Activated CD8-positive, alpha-beta memory T cell treated with anti-CD3 and anti-CD28 coated beads for 1 hour (primary cell): ENCODE measurements at places on chromosomes 6 and 20.

DNA sequence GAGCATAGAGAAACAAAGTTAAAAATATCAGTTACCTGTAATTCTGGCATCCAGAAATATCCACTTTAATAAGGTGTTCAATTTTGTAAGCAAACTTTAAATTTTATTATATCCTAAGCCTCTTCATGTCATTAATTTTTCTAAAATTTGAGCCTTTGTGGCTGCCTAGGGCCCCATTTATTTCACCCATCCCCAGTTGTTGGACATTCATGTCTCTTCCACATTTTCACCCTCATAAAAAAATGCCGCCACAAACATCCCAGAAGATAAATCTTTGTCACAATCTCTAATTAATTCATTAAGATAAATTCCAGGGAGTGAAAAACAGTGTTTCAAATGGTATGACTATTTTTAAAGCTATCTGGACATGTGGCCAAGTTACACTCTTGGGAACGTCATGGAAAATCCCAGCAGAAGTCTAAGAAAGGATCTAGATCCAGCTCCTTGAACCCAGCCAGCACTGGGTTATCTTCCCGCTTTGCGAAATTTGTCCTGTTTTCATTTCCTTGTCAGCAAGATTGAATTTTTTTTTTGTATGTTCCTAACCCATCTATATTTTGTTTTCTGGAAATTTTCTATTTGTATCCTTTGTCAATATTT lies 97.2 kb downstream of the TMEM242 start:
- no peak for DNase-seq

- no peak for DNase-seq
Measured at GRCh38 chr6:10465629-10466499, 51.0 kb upstream of the TFAP2A start.

DNA sequence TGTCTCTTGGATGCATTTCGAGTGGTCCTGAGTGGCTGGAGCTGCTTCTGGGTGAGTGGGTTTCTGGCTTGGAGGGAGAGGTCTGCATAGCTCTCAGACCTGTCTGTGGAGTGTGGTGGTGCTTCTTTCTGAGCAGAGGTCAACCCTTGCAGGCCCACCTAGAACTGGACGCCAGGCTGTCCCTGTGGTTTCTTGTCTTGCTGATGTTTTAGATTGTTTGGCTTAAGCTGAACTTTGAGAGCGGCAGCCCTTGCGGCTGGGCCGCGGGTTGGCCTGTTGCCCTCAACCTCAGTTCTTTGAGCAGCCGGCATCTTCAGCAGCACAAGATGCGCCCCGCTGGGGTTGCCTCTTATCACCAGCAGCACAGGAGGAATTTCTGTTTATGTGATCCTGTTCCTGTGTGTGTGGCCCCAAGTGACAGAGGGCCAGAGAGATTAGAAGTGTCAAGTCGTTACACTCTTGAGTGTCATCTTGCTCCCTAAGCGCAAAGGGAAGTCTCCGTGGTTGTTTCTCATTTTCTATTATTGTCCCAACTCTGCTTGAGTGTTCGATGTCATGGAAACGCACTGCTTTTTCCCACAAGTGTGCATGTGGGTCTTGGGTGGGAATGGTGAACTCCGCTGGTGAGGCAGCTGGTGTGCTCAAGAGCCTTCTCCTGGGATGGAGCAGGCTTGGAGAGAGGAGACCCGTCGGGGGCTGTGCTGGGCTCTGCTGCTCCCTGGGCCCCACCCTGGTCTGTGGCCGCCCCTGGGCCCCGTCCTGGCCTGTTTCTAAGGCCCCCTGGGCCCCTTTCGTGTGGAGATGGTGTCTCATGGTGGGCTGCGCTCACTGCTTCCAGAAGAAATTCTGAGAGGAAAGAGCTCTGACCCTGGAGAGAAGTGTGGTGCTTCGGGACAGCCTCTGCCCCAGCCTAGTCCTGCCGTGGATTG lies 20.1 kb upstream of the SLC22A1 start:
- DNase-seq: no peak

DNA sequence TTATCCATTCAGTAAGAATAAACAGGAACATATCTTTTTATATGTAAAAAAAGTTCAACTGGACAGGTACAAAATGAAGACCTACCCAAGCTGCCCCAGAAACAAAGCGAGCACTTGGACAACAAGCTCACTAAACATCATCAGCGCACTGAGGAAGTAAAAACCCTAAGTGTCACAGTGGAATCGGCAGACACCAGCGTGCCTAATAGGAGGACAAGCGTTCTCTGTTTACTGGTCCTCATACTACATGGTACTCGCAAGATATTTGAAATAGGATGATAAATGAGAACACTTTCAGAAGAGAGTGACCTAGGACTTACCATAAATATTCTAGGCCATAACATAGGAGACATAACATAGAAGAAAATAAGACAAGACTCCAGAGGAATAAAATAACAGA lies 18.2 kb downstream of the MAP7 start:
- DNase-seq: no peak

DNA sequence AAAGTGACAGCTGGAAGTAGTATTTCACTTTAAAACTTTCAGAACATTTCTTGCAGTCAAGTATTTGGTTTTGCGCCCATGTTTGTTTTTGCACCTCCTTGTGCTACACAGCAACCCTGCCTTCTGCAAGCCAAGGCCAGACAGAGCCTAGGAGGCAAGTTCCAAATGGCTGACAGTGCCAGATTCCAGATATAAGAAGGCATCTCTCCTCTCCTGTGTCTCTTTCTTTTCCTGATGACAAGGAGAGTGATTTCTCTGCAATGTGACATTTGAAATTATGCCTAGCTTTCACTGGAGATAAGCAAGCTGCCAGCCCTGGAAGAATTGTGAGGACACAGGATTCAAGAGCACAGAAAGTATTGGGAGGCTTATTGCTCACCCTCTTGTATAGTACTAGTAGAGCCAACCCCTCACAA lies 149.1 kb upstream of the TENT5A start:
- DNase-seq: no peak

DNA sequence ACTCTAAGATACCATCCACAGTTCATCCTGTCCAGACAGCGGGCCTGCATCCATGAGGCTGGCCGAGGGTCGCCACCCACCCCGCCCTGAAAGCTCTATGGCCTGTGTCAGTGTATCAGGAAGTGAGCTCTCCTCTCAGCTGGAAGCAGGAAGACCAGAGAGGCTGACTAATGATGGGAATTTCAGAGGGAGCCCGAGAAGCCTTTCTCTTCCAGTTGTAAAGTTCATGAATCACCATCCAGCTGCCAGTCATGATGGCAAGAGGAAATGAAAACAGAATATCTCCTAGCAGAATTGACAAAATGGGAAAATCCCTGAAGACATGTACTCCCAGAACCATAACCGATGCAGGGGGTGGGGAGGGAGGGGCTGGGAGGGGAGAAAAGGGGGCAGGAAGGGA lies 109.6 kb upstream of the RPS6KA2 start:
- DNase-seq: no peak

- DNase-seq: no peak
Measured at GRCh38 chr6:1850121-1850839, 240.6 kb downstream of the FOXC1 start.

GRCh38 chr6:39322306-39322850 lies at the start of gene KCNK16:
Gene KCNK16, minus strand, starts transcription at chr6:39322702. Its CDS starts 162 bp downstream, at chr6:39322540.
- DNase-seq: no peak

GRCh38 chr6:144150710-144151657 lies 667 bp downstream of the STX11 start:
- peak; percentile 22 for DNase-seq

- no peak for DNase-seq
Measured at GRCh38 chr6:154404791-154405400, 48.3 kb upstream of the IPCEF1 start.

DNA sequence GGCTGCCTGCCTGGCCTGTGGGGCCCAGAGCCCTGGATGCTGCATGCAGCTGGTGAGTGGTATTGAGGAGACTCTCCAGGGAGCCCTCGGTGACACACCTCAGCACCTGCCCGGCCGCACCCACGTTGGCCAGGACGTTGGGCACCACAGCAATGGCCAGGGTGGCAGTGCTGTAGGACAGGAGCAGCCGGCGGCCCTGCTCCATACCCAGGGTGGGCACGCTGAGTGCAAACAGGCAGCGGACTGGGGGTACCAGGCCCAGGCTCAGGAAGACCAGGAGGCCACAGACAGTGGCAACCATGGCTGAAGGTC lies 4.7 kb downstream of the OCSTAMP start:
- DNase-seq: no peak

DNA sequence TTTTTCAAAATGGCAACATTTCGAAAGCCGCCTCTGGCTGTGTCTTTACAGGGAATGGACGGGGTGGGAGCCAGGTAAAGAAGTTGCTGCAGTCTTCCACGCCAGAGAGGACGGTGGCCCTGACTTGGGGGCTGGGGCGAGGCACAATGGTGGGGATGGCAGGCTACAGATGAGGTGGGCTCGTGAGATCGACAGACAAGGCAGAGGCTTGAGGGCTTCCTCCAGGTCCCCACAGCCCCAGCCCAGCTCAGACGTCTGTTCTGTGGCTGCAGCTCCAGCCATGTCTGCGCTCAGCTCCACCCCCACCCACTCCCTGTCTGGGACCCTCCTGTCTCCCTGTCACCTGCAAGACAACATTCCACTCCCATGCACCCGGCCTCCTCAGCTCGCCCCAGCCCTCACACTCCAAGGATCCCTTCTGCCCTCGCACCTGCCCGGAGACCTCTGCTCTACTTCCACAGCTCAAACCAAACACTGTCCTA lies 7.4 kb upstream of the C20orf144 start:
- no peak for DNase-seq

DNA sequence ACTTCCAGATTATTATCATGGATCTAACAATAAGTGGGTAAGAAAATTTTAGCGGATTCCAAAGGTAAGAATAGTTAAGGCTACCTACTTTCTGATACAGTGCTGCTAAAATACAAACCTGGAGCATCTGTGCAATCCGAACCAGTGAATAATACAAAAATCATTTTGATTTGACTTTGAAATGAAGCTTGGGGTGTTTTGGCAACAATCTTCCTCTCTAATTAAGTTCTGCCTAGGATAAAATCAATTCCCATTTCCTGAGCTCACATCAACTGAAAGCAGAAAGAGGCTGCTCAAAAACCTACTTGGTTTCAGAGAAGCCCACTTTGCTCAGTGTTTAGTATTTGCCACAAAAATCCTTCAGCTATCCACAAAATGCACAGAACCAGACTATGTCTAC lies 18.7 kb upstream of the SH3BGRL2 start:
- DNase-seq: no peak

GRCh38 chr6:3868544-3868943 lies 19.4 kb downstream of the FAM50B start:
- DNase-seq: no peak

- no peak for DNase-seq
Measured at GRCh38 chr6:6439778-6440177, 119.3 kb upstream of the F13A1 start.

GRCh38 chr6:137883400-137884148 lies 16.5 kb downstream of the TNFAIP3 start:
- DNase-seq: no peak

DNA sequence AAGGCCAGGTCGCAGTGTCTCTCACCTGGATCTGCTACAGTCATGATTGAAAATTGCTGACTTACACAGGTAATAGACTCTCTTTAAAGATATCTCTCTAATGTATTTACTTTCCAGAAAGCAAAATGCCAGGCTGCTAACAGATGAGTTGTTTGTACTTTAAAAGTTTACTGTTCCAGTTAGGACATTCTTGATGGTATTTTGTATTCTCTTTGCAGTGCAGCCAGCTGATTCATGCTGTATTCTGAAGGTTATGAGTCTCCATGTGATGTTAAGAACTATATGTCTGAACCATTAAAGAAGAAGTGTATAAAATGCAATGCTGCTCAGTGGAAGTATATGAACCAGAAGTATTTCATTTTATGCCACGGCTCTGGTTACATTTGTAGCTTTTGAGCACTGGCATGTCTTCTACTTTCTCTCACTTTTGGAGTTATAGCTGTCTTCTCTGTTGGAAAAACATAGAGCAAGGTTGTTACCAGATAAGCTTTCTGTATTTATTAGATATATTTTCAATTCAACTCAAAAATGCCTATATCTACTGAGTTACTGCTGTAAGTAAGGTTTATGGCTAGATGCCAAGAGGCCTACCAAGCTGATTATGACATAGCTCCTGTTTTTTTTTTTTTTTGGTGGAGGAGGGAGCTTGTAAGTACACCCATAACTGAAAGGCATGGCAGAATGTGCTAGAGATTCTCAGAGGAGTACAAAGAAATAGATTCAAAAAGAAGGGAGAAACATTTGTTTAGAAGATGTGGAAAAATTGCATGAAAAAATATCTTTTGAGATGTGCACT lies 130.5 kb upstream of the MAN1A1 start:
- DNase-seq: no peak

DNA sequence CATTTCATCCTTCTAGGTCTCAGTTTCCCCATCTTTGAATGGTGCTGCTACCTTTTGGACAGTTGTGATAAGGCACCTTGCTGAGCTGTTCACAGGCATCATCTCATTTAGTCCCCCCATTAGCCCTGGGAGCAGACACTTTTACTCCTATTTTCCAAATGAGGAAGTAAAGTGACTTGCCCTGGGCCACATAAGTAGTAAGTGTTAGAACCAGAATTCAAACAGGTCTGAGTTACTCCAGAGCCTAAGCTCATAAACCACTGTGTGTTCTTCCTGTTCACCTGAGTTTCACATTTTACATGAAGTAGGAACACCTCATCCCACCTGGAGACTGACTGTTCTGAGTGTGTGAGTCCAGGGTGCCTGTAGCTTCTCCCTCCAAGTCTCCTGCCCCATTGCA lies 43.5 kb upstream of the EPB41L1 start:
- no peak for DNase-seq

- no peak for DNase-seq
Measured at GRCh38 chr6:126176282-126176681, 163.6 kb upstream of the CENPW start.

- no peak for DNase-seq
Measured at GRCh38 chr6:147508866-147509608, 547 bp downstream of the SAMD5 start.

- DNase-seq: no peak
Measured at GRCh38 chr6:57254055-57254717, 32.1 kb upstream of the RAB23 start.

- DNase-seq: peak; percentile 9
Measured at GRCh38 chr20:52494244-52494643, 302.7 kb upstream of the ZFP64 start.

DNA sequence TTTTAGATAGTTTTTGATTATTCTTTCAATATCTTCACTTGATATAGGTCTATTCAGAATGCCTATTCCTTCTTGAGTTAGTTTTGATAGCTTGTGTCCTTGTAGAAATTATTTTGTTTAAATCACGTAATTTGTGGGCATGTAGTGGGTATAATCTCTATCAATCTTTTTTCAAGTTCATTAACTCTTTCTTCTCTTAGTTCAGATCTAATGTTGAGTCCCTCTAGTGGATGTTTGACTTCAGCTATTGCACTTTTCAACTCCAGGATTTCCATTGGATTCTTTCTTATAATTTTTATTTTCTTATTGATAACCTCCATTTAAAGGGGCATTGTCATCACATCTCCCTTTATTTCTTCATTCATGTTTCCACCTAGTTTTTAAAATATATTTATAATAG lies 135.6 kb downstream of the COL12A1 start:
- no peak for DNase-seq

DNA sequence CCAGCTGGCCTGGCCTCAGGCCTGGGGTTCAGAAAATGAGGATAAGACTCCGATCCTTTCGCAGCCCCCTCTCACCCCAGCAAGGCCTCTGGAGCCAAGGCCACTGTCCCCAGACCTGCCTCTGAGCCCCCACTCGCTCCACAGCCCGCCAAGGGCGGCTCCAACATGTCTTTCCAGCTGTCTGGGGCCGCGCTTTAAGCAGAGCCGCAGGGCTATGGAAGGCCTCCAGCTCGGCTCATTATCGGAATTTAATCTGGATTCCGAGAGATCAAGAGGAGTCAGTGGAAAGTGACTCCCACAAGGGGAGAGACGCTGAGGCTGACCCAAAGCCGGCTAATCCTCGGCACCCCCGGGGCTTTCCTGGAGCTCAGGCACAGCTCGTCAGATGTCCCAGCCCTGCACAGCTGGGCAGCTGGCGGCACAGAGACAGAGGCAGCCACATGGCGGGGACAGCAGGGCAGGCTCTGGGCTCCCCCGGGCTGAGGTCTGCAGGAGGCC lies 41.8 kb downstream of the BMP7 start:
- no peak for DNase-seq
